Bronchial epithelial cell (primary cell): ENCODE measurements at places on chromosomes 7 and 10.

- no peak for DNase-seq
These were observed 5.3 kb downstream of the NFKB2 start for GRCh38 chr10:102400598-102401341.

DNA sequence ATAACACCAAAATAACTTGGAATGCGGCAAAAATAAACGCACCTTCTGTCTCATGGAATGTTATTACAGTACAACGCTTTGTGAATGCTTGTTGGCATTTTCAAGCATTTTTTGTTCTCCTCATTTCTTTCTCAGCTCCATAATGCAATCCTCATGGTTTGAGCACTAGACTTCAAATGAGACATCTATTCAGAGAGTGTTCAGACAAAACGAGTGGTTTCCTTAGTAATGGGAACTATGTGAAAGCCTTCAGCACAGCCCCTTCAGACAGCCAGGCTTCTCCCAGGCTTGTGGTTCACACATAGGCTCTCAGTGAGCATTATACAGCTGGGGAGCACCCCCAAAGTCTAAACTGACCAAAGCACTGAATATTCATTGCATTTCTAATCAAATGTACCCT is 8.6 kb upstream of the LRRN3 start:
- DNase-seq: no peak

DNA sequence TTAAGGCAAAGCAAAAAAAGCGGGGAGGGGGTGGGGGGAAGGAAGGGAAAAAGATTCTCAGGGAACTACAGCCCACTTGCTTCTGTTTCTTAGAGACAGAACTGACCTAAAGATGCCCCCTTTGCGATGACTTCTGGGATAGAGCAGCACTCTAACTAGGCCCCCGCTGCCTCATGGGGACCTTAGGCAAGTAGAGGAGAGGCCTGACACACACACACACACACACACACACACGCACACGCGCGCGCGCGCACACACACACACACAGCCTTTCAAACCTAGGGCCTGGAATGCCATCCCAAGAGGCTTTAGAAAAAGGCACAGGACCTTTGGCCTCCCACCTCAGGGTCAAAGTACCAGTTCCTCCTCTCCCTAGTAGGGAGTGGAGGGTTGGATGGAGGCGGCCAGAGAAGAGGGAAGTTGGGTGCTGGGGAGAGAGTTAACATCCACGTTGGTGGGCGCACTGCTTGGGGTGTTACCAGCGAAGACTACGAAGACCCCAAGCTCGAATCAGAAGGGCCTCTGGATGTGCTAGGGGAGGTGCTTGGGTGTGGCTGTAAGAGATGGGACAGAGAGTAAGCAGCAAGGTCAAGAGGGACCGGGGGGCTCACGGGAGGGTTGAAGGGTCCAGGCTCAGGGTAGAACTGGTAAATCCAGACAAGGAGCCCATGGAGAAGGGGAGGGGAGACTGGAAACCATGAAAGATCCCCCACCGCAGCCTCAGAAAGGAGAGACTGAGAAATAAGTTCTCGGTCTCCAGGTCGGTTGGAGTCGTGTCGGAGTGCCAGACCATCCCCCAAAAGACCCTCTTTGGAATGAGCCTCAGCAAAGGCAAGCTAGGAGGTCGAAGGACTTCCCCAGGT is 1.2 kb upstream of the COL1A2 start:
- DNase-seq: no peak

- peak; percentile 7 for DNase-seq
These were observed 12.3 kb downstream of the NOD1 start for GRCh38 chr7:30466266-30466665.

DNA sequence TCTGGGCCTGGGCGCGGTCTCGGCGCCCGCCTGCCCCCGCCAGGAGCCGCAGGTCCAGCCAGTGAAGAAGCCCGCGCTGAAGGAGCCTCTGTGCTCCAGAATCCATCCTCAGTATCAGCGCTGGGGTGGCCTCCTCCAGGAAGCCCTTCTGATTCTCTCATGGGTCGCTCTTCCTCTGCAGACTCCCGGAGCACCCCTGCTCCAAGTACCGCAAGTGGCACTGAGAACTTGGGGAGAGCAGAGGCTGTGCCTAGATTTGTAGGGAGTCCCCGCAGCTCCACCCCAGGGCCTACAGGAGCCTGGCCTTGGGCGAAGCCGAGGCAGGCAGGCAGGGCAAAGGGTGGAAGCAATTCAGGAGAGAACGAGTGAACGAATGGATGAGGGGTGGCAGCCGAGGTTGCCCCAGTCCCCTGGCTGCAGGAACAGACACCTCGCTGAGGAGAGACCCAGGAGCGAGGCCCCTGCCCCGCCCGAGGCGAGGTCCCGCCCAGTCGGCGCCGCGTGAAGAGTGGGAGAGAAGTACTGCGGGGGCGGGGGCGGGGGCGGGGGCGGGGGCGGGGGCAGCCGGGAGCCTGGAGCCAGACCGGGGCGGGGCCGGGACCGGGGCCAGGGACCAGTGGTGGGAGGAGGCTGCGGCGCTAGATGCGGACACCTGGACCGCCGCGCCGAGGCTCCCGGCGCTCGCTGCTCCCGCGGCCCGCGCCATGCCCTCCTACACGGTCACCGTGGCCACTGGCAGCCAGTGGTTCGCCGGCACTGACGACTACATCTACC is at the start of gene ALOX5:
Gene ALOX5 (plus strand): TSS at position 641 of the 774 bp plus-strand sequence. CDS start 64 bp downstream, at position 705.
- DNase-seq: no peak
